ENCODE measurements at places on chromosomes 6 and 20.
A peak's percentile ranks its signal among the peaks of the same experiment; 100 is the strongest.

DNA sequence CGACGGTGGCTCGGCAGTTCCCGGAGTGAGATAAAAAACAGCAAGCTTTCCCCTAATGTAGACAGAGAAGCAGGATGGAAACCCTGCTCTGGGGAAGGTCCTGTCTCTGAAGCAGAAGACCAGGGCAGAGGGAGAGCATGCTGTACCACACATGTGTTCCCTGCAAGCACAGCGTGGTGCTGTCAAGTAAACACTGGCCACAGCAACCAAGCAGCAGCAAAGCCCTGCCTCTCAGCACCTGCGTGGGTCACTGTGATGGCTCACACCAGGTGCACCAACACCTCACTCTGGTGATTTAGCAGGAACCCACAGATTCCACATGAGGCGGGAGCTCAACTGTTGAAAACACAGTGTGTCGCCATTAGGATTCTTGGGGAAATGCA lies 65.2 kb upstream of the TXNDC5 start:
- no peak for DNase-seq

DNA sequence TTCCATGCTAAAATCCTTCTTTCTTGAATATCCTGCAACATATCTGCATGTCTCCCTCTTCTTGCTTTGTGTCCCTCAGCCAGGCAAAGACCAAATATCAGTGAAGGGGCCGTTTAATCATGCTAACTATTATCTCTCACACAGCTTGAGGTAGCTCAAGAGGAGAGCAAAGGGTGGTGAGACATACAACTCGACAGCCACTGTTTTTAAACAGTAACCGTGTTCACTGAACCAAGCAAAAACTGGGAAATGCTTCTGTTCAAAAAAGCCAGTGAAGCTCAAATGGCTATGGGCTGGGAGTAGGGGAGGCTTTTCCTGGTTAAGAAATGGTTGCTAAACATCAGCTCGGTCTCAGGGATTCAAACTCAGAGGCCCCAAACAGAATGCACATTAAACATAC lies 83.4 kb downstream of the MAP7 start:
- DNase-seq = no peak

DNA sequence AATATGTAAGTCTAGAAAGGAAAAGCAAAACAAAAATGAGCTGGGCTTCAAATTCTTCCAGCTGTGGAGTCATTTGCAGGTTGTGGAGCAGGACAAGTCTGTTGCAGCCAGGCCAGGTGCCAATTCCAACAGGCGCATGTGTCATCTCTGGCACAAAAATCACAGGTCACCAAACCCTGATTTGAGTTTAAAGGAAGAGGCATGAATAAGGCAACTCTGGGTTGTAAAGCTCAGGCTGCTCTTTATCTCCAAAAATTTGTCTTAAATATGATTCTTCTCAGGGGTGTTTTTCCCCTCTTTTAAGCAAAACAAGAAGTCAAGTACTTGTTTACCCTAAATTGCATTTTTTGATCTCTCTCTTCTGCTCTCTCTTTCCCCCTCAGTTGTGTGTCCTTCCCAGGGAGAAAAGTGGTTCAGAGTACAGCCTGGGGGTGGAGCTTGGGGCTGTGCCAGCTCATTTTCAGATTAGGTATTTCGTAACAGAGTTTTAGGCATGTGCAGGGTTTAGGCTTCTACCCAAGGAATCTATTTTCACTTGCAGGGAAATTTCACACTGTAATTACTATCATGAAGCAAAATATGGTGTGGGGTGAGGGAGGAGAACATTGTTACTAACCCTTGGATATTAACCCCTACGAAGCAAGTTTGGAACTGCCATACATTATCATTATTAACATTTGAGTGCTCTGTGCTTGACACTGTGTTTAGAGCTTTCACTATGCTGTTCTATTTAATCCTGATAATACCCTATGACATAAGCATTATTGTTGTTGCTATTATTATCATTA lies 8.3 kb upstream of the NCOA3 start:
- DNase-seq = peak; percentile 53

DNA sequence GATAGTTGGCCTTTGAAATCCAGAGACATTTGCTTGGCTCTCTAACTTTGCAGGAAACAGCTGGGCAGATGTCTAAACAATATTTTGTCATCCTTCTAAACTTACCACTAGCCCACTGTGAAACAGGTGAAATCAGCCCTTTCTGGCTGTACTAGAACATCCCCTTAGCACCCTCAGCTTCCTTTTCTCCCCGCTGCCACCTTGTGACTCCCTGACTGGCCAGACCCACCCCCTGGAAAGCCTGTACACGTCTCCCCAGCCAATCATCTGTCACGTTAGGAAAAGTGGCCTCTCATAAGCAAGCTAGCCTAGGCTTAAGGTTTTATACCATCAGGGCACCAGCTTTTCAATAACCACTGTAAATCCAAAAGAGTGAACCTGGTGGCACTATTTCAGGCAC lies 88.6 kb upstream of the E2F3 start:
- DNase-seq = no peak

Data from NCI-H774 (cell line).